GM20000 (cell line): ENCODE measurements at places on chromosomes 16 and 17.

- no peak for DNase-seq
Measured at GRCh38 chr16:11501632-11502031, 85.1 kb downstream of the LITAF start.

DNA sequence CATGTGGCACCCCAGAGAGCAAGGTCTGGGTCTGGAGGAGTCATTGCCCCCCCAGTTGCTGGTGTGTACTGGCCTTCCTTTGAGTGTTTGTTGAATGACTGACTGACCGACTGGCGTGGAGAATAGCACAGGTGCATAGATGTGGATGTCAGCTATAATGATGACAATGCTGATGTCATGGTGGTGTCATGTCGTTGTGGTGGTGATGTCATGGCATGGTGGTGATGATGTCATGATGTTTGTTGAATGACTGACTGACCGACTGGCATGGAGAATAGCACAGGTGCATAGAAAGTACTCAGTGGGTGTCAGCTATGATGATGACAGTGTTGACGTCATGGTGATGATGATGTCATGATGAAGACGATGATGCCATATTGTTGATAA lies 22.1 kb downstream of the TMEM114 start:
- no peak for DNase-seq

- peak; percentile 26 for DNase-seq
Measured at GRCh38 chr17:5210614-5211252, 19.1 kb upstream of the ZNF594 start.

- DNase-seq, result no peak
Measured at GRCh38 chr16:89620406-89620841, 7.0 kb downstream of the DPEP1 start.

- DNase-seq, result no peak
Measured at GRCh38 chr16:84616515-84616914, 1.4 kb downstream of the COTL1 start.

DNA sequence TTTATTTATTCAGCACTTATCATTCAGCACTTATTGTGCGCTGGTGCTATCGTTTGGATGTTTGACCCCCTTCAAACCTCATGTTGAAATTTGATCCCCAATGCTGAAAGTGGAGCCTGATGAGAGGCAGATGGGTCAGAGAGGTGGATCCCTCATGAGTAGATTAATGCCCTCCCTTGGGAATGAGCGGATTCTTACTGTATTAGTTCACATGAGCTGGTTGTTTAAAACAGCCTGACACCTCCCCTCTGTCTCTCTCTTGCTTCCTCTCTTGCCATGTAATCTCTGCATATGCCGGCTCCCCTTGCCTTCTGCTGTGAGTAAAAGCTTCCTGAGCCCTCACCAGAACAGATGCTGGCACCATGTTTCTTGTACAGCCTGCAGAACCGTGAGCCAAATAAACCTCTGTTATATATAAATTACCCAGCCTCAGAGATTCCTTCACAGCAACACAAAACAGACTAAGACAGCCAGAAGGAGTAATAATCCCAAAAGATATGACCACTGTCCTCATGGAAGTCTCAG lies 111.1 kb downstream of the CACNG3 start:
- DNase-seq, result no peak

DNA sequence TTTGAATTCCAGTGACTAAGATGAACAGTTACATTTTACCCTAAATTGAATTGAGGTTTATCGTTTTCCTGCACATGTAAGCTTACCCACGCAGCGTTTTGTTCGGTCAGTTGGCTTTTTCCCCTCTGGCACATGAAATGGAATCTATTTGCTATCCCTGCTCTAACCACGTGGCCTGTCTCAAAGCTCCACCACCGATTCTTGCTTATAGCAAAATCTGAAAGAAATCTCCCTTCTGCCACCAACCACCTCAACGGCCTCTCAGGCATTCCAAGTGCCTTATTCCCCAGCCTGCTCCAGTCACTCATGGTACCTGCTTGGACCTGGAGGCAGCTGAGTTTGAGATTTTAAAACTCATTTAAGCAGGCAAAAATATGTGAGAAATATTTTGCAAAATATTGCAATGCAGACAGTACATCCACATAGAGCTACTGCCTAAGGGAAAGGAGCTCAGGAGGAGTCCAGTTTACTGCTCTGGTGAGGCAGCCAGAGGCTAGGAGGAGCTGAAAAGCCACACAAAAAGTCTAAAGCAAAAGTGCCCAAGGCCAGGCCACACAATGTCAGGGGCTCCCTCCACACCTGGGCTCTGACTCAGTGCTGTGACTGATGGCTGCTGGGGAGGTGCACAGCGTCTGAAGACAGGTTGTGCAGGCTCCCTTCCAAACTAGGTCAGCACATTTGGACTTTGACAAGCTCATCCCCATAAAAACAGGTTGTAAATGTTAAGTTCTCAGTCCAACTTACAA lies 26.4 kb downstream of the ARHGAP17 start:
- DNase-seq, result no peak

DNA sequence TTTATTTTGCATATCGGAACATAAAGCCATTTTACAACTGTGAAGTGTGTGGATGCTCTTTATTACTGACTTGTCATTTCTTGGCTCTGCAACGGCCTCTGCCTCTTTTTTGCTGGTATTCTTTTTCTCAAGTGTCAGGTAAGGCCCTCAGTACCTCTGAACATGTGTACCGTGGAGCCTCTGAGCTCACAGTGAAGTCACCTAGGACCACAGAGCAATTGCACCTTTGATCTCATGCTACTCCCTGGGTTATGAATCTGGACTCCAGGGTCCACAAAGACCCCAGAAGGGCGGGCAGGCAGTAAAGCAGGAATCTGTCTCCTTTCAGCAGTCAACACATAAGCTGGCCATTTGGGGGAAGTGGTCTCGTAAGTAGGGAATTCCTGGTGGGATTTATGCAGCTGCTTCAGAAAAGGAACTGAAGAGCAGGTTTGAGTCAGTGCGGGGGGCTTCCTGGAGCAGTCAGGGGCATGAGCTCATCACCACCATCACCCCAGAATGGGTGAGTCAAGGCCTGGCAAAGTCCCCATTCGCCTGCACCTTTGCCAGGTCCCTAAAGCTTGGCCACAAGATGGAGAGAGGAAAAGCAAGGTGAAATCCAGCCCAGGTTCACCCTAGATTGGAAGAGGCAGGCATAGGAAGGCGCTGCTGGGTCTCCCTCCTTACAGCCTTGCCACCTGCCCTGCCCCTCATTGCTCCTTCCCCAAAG lies 33.0 kb downstream of the TBX4 start:
- DNase-seq, result no peak

GRCh38 chr16:2147378-2147777 lies 1.0 kb upstream of the RAB26 start:
- DNase-seq, result no peak

DNA sequence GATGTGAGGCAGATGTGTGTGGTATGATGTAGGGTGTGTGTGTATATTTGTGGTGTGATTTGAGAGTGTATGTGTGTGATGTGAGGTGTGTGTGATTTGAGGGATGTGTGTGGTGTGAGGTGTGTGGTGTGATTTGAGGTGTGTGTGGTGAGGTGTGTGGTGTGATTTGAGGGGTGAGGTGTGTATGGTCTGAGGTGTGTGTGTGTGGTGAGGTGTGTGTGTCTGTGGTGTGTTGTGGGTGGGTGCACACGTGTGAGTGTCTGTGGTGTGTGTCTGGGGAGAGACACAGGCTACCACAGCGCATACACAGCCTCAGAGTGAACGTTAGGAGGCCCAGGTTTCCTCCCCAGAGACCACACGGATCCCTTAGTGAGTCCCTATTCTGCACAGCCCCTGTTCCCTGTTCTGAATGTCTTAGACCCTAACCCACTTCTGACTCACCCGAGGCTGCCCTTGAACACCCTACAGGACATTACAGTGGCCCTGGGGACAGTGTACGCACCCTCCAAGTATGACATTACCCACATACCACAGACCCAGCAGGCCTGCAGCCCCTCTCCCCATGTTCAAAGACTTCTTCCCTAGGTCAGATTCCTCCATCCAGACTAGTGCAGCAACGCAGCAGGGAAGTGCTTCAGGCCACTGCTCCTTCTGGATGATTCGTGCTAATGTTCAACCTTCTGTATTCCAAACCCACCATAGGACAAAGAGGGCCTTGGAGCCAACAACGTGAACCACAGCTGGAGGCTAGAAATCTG lies 3.5 kb upstream of the RAB37 start:
- no peak for DNase-seq

GRCh38 chr16:13414154-13414553 lies 505.8 kb upstream of the ERCC4 start:
- DNase-seq, result no peak

DNA sequence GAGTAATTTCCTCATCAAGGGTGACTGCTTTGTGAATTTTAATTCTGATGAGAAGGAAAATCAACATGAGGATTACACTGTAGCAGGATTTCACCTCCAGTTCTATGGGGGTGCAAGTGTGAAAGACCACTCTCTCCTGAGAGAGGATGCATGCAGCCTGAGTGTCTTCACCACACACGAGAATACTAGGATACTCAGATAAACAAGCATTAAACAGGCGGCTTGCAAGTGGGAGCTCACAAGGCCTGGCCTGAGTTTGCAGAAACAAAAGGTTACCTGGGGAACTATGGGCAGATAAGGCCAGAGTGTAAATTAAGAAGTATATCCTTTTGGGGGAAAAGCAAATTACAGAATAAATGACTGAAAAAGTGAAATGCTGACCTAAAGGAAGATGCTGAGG lies 46.6 kb downstream of the MYH10 start:
- DNase-seq, result no peak

GRCh38 chr17:81302861-81303333 lies 7.8 kb upstream of the SLC38A10 start:
- no peak for DNase-seq

DNA sequence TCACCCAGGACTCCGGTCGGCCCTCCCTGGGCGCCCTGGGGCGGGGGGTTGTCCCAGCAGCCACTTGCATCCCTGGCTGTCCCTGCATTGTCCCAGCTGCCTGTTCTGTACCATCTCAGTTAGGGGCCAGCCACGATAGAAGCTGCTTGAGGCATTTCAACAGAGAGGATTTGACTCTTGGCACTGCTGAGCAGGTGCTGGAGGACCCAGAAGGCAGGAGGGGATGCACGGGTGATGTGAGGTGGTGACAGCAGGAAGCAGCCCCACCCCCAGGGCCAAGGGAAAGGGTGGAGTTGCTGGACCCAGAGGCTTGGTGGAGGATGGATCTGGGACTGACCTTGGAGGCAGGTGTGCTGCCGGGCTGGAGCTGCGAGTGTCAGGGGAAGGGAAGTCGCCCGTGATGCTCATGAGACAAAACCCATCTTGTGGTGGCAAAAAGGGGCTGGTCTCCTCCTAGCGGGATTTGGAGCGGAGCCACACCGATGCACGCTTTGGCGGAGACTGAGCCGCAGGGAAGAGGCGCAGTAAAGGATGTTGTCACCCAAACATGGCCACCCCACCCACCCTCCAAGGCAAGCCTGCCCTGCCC lies 188.0 kb upstream of the GSE1 start:
- DNase-seq, result no peak

- peak; percentile 54 for DNase-seq
Measured at GRCh38 chr16:57815987-57816745, 13.9 kb upstream of the KIFC3 start.

GRCh38 chr17:21019976-21020586 lies 22.7 kb downstream of the USP22 start:
- DNase-seq, result peak; percentile 48

GRCh38 chr16:69613378-69614154 lies 47.8 kb downstream of the NFAT5 start:
- DNase-seq, result peak; percentile 48
